A549 treated with dexamethasone at 1 μM for 4 hours (cell line): ENCODE measurements at places on chromosomes 12 and 14. TPM values are rescaled to one million over a fixed set of nuclear protein-coding genes. Genes with fewer than 3 reads are reported as not detected.

HECTD1 gene
- 64.8 to 77.8 TPM (median 67.7 TPM) in 5 replicates for total RNA-seq

RASAL1 gene
- total RNA-seq, result 0.17 to 0.32 TPM (median 0.27 TPM) in 5 replicates

RIMKLB gene
- 18.0 to 23.7 TPM (median 20.9 TPM) in 5 replicates for total RNA-seq

LETMD1 gene
- 18.6 to 25.1 TPM (median 22.1 TPM) in 5 replicates for total RNA-seq

SLC17A8 gene
- 0.05 to 0.06 TPM in 2 of 5 replicates, not detected in the others for total RNA-seq

PRB2 gene
- 0.08 TPM in 1 of 5 replicates, not detected in the others for total RNA-seq

DDX54 gene
- total RNA-seq, result 47.3 to 86.4 TPM (median 79.0 TPM) in 5 replicates

SDR9C7 gene
- 0.05 to 0.08 TPM (median 0.07 TPM) in 4 of 5 replicates, not detected in the other for total RNA-seq

KLRD1 gene
- total RNA-seq, result not detected in 5 replicates

SSPN gene
- total RNA-seq, result 0.41 to 0.63 TPM (median 0.50 TPM) in 5 replicates
